AG08396 (cell line): ENCODE measurements at places on chromosomes 5 and 9.

- no peak for DNase-seq
Observed at GRCh38 chr5:158923799-158924551, 175.7 kb downstream of the EBF1 start.

DNA sequence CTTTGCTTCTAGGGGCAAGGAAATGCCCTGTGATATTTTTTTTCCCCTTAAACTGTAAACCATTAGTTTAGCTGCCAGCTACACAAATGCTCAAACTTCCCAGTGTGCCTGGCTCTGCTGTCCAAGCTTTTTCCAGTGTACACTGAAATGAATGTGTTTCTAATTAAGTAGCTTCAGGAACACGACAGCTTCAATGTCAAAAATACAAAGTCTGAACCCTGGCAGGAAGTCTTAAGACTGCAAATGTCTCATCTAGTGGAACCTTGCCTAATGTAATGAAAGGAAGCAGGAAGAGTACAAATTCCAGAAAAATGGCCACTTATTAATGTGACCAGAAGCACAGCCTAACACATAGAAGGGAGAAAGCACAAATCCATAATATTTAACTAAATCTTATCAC, 255.2 kb downstream of the CRB2 start:
- DNase-seq = no peak

DNA sequence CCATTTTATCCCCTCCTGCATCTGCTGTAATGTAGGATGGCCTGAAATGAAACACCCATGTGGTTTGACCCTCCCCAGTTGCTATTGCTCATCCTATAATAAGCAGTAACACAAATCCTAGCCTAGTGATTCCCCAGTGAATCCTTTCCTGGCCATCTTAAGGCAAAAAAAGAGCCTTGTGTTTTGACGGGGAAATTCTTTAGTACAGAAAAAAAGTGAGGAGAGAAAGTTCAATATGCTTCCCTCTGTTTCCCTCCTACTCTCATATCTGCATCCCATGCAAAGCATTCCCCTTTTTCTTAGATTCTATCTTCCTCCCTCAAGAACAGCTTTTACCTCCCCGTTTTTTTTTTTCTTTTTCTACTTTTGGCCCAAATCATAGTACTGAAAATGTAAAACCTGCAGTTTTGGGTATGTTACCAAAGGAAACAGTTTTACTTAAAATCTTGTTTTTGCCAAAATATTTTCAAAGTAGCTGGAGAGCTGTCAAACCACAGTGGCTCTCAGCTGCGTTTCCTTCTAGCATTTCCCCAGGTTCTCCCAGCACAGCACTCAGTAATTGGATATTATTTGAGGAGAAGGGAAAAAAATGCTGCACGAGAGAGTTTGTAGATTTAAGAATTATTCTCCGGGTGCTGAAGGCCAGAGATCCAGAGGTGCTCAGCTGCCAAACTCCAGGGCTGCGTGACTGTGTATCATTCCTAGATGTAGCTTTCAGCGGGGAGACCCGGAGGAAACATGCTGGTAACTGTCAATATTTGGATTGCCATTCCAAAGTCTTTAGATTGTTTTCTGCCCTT, 321.4 kb downstream of the NPR3 start:
- DNase-seq = peak; percentile 77

DNA sequence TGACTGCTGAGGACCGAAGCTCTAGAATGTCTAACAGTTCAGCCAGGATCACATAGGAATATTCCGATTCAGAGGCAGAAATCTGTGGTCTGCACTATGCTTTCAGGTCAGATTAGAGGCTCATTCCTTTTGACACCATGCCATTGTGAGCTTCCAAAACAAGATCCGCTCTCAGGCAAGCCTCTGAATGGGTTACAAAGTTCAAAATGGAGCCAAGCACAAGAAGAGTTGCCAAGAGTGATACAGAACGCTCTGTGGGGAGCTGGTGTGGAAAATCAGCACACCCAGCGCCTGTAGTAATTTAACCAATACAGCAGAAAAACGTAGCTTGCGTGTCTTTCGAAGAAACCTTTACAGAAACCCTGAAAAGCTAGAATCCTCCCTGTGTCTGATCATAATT, 33.3 kb upstream of the FAT2 start:
- no peak for DNase-seq

GRCh38 chr5:14842117-14842516, 29.5 kb downstream of the ANKH start:
- DNase-seq = no peak

DNA sequence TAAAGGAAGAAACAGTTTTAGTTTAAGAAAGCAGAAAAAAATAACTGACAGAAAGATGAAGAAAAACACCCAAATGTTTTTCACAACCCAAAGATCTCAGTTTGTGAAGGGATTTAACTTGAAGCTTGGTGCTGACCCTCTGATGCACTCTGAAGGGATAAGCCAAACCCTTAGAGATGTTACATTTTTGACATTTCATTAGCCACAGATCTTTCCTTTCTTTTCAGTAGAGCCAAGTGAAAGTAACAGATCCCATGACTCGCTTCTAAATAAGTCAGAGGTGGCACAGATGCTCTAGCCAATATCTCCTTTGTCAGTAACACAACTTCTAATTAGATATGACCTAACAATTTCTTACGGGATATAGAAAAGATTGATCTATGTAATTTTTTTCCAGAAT, 394.5 kb upstream of the EDIL3 start:
- no peak for DNase-seq

DNA sequence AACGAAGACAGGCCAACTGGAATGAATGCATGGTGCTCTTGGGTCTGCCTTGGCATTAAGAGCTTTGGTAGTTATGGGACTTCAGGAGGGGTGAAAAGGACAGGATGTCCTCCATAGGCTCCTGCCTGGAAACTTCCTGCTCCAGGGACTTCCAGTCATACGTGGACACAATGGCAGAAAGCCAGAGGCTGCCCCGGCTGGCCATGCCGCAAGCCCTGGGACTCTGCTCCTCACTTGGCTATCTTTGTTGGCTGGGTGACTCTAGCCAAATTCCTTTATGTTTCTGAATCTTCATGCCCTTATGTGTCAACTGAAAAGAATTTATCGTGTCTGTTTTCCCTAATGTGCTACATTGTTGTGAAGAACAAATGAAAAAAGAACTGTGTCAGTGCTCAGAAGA, 136.9 kb downstream of the SIL1 start:
- peak; percentile 72 for DNase-seq

DNA sequence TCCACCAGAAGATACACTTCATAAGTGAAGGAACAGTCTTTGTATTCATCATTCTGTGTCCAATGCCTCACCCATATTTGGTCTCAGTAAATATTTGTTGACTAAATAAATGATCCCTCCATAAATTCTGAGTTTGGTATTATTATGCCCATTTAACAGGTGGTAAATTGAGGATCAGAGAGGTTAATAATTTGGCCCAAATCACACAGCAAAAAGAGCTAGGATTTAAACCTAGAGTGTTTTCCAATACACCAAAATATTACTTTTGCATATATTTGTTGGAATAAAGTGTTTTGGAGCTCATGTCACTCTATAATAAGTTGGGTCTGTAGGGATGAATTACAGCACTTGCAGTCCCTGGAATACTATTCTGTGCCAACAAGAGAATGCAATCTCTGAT, 470.3 kb downstream of the ARHGEF28 start:
- no peak for DNase-seq

DNA sequence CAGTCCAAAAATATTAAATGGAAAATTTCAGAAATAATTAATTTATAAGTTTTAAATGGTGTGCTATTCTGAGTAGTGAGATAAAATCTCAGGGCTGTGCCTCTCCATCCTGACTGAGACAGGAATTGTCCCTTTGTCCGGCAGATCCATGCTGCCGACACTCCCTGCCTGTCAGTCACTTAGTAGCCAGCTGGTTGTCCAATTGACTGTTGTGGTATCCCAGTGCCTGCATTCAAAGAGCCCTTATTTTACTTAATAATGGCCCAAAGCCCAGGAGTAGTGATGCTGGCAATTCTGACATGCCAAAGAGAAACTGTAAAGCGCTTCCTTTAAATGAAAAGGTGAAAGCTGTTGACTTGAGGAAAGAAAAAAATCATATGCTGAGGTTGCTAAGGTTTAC, 157.5 kb downstream of the ENC1 start:
- no peak for DNase-seq

- DNase-seq = no peak
Observed at GRCh38 chr5:67455970-67456369, 259.4 kb upstream of the CD180 start.

GRCh38 chr5:17436761-17437221, 61.2 kb upstream of the TAF11L2 start:
- no peak for DNase-seq

DNA sequence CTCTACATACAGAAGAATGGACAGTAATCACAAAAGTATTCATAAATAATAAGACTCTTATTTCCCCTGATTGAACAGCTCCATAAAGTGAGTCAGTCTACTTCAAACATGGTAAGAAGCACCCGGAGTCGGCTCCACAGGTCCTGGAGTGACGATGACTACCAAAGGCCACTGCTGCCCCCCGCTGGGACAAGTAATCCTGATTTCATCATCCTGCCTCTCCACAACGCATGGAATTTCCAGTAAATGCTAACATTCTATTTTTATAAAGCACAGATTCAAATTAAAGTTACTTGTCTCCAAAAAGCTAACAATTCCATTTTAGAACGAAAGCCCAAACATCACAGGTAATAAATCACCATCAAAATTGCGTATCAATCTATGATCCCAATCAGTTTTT, 16.2 kb downstream of the ATPSCKMT start:
- DNase-seq = peak; percentile 78

GRCh38 chr5:145189746-145190145, 645.4 kb downstream of the PRELID2 start:
- DNase-seq = no peak

- no peak for DNase-seq
Observed at GRCh38 chr5:78979909-78980308, 5.2 kb downstream of the ARSB start.

DNA sequence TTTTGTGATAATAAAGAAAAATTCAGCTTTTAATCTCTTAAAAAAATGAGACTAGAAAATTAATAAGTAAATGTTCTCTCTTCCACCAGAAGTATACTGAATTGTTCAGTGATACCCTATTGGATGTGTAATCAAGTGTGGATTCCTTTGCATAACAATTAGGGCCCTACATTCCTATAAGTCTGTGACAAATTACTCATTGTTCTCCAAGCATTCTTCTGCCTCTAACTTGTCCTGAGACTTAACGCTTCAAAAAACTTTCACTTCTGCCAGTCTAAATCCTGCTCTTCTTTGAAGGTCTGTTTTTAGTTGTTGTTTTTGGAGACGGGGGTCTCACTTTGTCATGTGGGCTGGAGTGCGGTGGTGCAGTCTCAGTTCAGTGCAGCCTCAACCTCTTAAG, 9.2 kb upstream of the DDX46 start:
- no peak for DNase-seq

GRCh38 chr5:69305512-69305911, 27.1 kb downstream of the CCDC125 start:
- no peak for DNase-seq

- DNase-seq = no peak
Observed at GRCh38 chr5:95392593-95393182, 1.5 kb downstream of the FAM81B start.

GRCh38 chr5:89117124-89117644, 234.2 kb upstream of the MEF2C start:
- DNase-seq = no peak

DNA sequence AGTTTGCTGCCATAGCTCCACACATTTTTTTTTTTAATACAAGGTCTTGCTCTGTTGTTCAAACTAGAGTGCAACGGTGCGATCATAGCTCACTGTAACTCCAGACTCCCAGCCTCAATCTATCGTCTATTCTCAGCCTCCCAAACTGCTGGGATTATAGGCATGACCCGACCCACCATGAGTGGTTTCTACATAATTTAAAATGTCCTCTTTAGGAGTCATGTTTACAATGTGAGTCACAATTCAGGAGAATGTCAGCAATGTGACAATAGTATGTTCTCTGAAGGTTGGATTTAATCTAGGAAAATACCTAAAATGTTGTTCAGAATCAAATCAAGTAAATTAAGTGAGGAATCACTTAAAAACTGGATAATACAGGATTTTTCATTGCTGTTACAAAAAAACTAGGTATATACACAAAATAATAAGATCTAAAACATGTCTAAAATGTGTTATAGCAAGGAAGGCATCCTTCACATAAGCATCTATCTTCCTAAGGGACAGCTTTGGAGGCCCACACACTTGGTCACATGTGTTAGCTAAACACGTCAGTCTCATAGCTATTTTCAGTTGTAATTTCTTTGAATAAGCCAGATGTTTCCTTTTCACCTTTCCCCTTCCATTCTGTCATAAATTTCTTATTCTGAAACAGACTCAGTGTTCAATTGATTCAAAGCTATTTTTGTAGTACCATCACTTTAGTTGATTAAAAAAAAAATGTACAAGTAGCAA, 30.0 kb upstream of the ELAVL2 start:
- no peak for DNase-seq

- no peak for DNase-seq
Observed at GRCh38 chr9:124449381-124450151, 685 bp upstream of the ADGRD2 start.

DNA sequence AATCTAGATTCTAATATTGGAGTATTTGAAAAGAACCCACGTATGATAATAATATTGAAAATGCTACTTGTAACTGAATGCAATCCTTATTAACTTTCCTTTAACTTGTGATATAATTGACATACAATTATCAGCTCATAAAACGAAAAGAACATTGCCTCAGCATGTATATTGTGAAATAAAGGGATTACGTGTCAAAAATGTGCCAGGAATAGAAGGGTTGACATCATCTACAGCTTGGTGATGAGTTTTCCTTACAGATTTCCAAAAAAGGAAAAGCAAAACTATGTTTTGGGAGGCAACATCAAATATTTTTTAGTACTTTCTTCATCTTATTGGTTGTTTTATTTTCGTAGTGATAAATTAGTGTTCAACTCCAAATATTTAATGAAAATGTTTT, 266.0 kb upstream of the PTGER4 start:
- DNase-seq = no peak

- DNase-seq = no peak
Observed at GRCh38 chr5:52692606-52693005, 95.1 kb upstream of the ITGA1 start.

- no peak for DNase-seq
Observed at GRCh38 chr9:137748741-137749140, 128.8 kb upstream of the CACNA1B start.

- DNase-seq = peak; percentile 19
Observed at GRCh38 chr9:88378317-88378716, 9.9 kb upstream of the SPIN1 start.
